ENCODE measurements at places on chromosomes 5 and 9.

DNA sequence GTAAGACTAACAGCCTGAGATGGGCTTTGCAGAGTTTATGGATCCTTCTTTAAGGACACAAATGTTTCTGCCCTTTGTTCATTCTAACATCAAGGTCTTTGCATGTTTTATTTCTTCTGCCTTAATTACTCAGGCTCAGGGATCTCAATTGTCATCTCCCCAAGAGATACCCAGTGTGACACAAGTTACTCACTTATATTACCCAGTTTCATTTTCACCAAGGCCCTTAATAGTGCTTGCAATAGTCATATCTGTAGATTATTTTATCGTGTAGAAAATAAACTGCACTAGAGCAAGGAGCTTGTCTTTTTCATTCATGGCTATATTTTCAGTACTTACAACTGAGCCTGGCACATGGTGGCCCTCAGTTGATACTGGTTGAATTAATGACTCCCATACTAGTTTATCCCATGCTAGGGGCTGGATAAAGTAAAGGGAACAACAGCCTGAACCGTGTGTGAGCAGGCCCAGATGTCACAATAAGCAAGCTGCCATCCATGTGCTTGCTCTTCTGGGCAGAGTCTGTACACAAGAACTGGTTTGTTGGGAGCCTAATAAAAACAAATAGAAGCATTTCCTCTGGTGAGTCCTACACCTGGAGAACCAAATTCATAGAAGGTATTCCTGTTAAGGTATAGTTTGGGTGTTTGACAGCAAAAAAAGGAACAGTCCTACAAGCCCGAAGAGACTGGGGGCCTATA lies 112.5 kb upstream of the CD180 start:
- DNase-seq, result no peak

GRCh38 chr9:18726546-18726945 lies 252.6 kb downstream of the ADAMTSL1 start:
- no peak for DNase-seq

- DNase-seq, result no peak
Measured at GRCh38 chr9:111516061-111516465, 8.9 kb upstream of the ZNF483 start.

DNA sequence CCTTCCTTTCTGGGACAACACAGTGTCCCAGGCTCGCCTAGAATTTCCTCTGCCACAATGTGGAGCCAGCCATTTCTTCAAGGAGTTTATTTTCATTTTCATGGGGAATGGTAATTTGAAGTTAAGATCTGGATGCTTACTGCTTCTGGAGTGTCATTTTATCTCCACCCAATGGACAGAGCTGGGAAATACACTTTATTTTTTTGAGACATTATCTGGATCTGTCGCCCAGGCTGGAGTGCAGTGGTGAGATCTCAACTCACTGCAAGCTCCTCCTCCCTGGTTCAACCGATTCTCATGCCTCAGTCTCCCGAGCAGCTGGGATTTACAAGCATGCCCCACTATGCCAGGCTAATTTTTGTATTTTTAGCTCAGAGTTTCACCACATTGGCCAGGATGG lies 12.7 kb upstream of the THG1L start:
- no peak for DNase-seq

DNA sequence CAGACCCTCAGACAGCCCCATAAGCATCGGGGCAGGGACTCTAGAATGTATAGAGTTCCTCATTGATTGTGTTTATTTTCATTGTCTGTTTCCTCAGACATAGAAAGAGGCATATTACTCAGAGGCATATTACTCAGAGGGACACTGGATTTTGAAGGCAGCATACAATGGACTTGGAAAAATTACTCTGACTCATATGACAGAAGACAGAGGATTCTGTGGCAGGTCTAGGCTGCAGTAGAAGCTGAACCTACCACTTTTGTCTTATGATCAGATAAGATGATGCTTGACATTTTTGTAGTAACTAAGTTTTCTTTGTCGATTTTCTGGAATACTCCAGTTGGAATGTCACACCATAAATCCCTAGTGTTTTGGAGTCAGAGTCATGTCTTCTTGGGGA lies 105.2 kb downstream of the ST8SIA4 start:
- no peak for DNase-seq

GRCh38 chr5:57368010-57368409 lies 114.6 kb downstream of the ACTBL2 start:
- no peak for DNase-seq

GRCh38 chr5:21121213-21121612 lies 1133.2 kb upstream of the CDH18 start:
- no peak for DNase-seq

GRCh38 chr5:95969651-95970358 lies 8.2 kb upstream of the ELL2 start:
- no peak for DNase-seq

DNA sequence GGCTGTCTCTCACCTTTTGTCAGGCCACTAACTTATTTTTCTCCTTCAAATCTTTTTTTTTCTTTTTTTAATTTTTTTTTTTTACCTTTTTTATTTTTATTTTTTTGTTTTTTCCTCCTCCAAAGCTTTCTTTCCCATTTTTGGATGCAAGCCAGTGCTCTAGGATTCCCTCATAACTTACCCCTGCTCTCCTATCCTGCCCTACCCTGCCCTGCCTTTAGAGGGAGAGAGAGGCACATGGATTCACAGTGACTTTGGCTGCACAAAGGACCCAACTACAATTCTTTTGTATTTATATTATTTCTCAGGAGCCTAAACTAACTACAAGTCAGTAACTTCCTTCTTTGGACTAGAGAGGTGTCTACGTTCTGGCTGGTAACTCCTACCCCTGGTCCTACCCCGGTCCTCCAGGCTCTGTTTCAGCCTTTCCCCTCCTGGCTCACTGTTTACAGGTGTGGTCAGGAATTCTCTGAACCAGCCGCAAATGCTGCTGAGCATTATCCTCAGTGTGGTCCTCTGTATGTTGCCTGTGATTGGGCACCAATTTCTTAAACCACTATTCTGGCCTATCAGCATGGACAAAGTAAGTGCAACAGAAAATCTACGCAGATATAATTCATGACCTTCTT lies 8.4 kb upstream of the RUSC2 start:
- DNase-seq, result no peak

- DNase-seq, result no peak
Measured at GRCh38 chr5:37212096-37212495, 37.1 kb downstream of the CPLANE1 start.

DNA sequence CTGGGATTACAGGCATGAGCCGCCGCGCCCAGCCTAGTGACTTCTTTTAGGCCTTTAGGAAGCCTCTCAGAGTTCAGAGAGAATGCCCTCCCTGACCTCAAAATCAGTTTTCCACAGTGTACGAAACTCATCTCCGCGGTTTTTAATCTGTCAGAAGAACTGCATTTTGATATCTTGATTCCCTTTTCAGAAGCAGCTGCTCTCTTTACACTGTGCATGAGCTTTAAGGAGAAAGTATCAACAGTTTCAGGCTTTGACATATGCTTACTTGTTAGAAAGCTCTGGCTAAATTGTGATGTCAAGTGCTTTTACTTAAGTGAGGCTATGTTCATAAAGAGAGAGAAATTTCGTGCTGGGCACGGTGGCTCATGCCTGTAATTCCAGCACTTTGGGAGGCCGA lies 74.6 kb downstream of the USP20 start:
- DNase-seq, result no peak

- DNase-seq, result no peak
Measured at GRCh38 chr9:34332076-34332964, 3.0 kb downstream of the NUDT2 start.

GRCh38 chr5:123474228-123474627 lies 37.7 kb upstream of the CSNK1G3 start:
- no peak for DNase-seq

DNA sequence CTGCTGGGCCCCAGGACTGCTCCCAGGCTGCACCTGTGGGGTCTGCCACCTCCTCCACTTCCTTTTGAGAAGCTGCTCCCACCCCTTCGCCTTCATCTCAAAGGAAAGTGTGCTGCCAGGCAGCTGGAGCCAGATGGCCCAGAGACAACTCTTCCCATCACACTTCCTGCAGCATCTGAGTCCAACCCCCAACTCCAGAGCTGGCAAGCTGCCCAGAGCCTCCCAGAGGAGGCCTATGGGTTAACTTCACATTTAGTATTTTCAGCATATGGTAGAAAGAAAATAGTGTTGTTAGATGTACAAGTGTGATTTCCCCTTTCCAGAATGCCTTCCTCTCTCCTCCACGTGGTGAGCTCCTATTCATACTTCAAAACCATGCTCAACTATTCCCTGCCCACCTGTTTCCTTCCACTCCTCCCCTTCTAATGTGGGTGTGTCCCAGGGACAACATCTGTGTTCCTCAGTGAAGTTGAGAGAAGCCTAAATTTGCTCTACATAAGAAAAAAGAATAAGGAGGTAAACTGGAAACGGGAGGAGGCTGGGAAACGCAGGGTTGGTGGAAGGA lies 38.6 kb upstream of the KCNMB1 start:
- no peak for DNase-seq

- DNase-seq, result no peak
Measured at GRCh38 chr9:98960409-98960808, 16.7 kb downstream of the COL15A1 start.

- no peak for DNase-seq
Measured at GRCh38 chr9:5852987-5853386, 20.1 kb upstream of the ERMP1 start.

GRCh38 chr9:8871796-8872445 lies 1072.3 kb upstream of the DMAC1 start:
- no peak for DNase-seq

DNA sequence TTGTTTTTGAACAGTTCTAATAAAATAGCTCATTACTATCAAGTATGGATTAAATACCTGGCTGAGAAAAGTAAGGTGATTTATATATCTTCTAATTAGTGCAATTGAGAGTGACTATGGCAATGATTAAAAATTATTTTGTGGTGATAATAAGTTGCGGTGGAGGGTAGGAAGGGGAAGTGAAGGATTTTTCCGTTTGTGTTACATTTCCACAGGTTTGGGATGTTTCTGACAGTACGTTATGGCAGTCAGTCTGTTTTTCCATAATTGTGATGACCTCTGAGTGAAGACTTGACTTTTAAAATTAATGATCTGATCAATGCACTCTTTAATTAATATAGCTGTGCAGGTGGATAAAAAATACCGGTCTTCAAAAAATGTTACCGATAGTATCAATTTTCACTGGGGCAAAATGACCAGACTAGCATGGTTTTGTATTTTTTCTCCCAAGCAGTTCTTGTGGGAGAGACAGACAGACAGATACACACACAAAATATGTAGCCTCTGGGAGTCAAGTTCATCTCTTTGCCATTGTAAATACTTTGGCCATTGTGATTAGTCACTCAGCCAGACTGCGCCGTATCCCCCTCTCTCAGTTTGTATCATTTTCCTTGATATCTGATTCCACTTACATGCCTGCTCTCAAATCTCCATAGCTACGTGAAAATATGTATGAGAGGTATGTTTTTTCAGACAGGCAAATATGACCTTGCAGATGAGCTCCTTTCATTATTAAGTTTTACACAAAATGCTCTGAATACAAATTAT lies 60.2 kb downstream of the ARHGAP26 start:
- no peak for DNase-seq

DNA sequence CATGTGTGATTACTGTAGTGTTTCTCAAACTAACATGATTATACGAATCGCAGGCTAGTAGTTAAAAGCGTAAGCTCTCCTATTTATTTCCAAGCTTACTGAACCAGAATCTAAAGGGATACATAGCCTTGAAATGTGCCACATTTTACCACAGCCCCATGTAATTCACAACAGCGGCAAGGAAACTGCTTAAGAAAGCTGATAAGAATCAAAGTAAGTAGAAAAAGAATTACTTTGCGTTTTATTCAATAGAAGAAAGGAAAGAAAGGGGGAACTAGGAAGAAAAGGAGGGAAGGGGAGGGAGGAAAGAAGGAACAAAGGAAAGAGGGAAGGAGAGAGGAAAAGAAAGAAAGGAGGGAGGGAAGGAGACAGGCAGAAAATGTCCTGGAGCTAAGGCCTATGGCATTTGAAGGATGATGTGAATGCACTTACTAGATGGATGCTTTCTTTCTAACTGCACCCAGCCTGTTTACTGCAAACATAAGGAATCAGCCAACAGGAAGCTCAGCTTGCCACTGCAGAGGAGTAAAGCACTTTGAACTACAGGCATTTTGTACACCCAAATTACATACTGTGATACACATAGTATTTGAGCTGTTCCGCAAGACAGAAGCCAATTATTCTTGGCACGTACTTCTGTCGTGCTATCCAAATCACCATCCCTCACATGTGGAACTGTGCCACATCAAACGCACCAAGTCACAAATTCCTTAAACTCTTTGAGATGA lies 521.7 kb downstream of the RAB3C start:
- no peak for DNase-seq

- no peak for DNase-seq
Measured at GRCh38 chr9:72415163-72415562, 50.2 kb upstream of the ZFAND5 start.

Measured in caudate nucleus (tissue), 63 donors.